AG04449 (cell line): ENCODE measurements at places on chromosomes 12 and 14.
A peak's percentile ranks its signal among the peaks of the same experiment; 100 is the strongest.

DNA sequence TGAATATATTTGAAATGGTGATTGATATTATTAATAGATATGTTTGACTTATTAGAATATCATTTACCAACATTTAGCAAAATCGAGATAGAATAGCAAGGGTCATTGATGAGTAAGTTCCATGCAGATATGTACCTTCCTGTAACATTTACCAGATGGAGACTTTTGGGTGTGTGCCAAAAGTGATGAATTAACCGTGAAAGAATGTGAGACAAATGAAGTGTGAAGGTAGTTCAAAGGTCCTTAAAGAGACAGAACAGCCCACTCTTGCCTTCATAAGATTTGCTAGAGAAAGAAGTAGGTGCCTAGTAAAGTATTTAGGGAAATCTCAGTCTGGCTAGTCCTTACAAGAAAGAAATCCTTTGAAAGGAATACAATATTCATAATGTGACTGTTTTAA is 45.5 kb downstream of the FGD4 start:
- no peak for DNase-seq

DNA sequence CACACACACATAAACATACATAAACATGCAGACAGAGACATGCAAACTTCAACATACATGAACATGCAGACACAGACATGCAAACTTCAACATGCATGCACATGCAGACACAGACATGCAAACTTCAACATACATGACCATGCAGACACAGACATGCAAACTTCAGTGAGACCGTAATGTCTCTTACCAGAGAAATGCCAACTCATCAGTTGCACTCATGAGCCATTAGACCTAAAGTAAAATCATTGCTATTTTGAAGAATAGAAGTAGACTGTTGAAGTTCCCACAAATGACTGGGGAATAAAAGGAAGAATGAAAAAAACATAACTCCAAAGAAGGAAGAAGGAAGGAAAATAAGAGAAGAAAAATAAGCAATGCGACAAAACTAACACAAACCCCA is 1044.0 kb upstream of the TMEM132C start:
- no peak for DNase-seq

GRCh38 chr12:79685068-79685467 is 5.7 kb downstream of the PAWR start:
- DNase-seq: no peak

DNA sequence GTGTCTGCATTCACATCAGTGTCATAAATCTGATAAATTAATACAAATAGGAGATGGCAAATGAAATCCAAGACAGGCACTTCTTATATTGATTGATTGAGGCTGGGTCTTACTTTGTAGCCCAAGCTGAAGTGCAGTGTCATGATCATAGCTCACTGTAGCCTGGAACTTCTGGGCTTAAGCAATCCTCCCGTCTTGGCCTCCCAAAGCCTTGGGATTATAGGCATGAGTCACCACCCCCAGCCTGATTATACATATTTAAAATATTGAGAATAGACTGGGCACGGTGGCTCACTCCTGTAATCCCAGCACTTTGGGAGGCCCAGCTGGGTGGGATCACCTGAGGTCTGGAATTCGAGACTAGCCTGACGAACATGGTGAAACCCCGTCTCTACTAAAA is 51.3 kb downstream of the MARK3 start:
- no peak for DNase-seq

GRCh38 chr14:63401646-63402045 is 82.9 kb upstream of the GPHB5 start:
- DNase-seq: no peak

GRCh38 chr14:22769369-22769768 is 2.9 kb downstream of the OXA1L start:
- no peak for DNase-seq

GRCh38 chr12:65300679-65301349 is 22.3 kb downstream of the MSRB3 start:
- DNase-seq: no peak

- no peak for DNase-seq
These were observed 188.3 kb downstream of the DAD1 start for GRCh38 chr14:22400655-22401259.

GRCh38 chr14:19743256-19743655 is at the start of gene OR4Q3:
TSS of gene OR4Q3 (plus strand) at chr14:19743571.
- DNase-seq: no peak

DNA sequence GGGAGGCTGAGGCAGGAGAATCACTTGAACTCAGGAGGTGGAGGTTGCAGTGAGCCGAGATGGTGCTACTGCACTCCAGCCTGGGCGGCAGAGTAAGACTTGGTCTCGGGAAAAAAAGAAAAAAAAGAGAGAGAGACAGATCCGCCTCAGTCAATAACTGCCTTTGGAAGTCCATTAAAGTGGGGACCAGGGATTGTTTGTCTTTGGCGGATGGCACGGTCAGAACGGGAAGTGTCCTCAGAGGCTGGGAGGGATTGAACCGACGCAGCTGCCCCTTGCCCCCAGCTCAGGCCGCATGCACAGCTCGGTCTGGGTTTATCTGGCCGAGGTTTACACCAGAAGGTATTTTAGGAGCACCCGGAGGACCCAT is 54.4 kb downstream of the TESC start:
- no peak for DNase-seq

- no peak for DNase-seq
These were observed 194.2 kb downstream of the SYT10 start for GRCh38 chr12:33245434-33245833.

DNA sequence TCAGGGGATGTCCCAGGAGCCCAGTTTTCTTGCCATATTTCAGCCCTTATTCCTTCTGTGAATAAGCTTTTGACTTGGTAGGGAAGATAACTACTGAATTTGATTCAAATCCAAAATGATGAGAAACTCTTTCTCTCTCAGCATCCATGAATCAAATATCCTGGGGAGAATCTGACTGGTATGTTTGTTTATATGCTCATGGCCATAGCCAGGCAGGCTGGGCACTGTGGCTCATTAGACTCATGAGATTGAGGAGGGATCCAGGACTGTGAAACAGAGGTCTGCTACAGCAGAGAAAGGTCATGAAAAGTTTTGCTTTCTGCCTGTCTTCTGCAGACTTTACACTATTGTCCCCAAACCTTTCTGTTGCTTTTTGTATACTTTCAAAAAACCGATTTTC is 346.4 kb upstream of the ATP2B1 start:
- no peak for DNase-seq

DNA sequence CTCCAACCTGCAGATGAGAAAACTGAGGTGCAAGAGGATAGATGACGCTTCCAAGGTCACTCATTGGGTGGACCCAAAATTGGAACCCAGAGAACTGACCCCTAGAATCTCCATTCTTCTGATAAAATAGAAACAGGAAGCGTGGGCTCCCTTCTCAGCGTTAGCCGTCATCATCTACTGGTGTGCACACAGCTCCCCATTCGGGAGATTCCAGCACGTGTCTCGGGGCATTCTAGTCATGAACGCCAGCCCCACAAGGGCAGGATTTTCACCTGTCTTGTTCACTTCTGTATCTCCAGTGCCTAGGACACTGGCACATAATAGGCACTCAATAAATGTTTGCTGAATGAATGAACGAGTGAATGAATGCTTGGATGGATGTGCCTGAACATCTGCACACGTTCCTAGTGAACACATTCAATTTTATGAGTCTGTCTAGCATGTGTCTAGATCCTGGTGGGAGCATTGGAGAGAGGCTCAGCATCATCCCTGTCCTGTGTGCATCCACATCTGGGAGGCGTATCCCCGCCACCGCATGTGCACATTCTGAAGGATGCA is 30.5 kb downstream of the RASAL1 start:
- no peak for DNase-seq

DNA sequence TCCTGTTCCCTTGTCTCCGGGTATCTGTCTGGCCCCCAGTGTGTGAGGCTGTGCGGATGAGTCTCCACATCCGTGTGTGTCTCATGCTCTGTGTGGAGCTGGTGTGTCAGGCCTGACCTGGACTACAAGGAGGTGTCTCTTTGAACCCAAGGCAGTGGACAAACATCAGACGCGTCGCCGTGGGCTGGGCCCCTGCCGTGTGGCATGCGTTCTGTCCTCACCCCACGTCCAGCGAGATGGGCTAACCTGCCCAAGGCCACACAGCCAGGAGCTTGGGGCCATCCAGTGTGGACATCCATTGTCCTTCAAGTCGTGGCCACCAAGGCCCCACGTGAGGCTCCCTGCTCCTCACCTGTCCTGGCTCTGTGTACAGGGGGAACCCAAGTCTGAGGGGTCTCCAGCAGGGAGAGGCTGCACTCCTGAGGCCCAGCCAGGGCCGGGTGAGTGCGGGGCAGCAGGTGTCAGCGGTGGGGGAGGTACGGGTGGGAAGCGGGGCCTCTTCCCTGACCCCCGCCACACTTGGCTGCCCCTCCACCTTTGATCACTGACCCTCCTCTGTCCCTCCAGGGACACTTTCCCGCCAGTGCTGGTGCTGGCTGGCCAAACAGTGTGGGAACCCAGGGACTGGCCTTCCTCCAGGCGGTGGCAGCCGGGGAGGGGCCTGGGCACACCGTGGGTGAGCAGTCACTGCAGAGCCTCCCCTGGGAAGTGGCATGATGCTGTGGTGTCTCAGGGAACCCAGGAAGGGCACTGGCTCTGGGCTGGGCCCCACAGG is 48.5 kb downstream of the CYP46A1 start:
- no peak for DNase-seq

GRCh38 chr12:129701631-129702101 is 202.2 kb downstream of the TMEM132D start:
- no peak for DNase-seq

DNA sequence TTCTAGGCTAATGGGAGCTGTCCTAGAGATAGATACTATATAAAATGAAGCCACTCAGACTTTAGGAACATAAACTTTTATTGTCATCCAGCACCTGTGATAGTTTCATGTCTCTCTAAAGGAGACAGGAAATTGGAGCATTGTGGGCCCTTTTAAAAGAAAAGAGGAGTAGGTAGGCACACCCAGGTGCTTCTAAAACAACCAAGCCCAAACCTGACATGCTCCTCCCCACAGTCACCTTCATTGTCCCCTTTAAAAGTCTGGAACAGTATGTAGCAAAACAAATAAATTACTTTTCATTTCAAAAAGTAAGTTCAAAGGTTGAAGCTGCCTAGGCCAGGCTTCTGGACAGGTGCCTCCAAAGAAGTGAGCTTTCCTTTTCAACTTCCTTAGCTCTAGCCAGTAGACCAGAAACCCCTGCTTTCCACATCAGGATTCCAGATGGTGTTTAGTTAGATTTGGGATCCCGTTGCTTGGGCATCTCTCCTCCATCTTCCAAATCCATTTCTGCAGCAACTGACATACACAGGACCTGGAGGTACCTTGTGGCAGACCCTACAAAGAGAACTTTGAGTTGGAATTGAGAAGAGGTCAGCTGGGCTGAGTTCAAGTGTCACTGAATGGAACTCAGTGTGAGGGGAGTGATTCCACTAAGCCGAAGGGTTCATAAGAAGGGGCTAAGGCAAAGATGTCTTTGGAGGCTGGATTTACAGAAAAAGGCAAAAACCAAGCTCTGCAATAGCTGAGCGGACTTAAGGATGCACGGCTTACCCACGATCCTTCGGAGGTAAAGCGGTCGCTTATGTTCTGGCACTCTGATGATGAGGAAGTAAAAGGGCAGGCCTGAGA is 6.9 kb downstream of the OXA1L start:
- DNase-seq: no peak

DNA sequence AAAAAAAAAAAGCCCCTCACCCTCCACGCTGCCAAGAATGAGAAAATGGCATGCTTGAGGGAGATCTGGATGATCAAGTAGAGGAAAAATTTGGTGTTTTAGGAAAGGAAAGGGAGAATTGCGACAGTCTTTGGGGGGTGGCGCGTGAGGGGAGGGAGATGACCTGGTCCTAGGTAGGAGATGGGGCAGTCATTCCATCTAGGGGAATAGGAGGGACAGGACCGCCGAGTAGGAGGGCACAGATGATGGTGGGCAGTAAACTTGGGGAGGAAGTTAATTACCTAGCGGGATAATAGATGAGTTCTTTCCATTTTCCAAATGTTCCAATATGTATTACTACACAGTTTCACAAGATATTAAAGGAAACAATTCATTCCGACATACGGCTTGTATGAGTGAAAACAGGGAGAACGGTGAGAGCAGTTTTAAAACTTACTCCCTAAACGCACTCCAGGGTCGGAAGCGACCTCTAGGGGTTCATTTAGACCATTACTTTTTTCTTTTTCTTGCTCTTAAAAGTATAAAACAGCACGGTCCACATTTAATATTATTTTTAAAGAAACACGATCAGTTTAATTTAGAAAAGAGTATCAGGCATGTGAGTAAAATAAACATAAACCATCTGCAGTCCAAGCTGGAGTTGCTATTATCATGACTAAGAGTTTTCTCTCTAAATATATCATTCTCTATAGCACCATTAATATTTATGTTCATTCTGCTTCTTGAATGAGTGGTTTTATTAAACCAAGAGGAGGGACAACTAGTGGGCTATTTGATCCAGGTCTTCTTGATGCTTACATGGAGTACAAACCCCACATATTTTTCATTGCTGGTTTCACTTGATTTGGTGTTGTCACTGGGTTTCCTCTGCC is 3.0 kb upstream of the FNTB start:
- DNase-seq: peak; percentile 24

- no peak for DNase-seq
These were observed 30.3 kb downstream of the EEA1 start for GRCh38 chr12:92898755-92899154.

DNA sequence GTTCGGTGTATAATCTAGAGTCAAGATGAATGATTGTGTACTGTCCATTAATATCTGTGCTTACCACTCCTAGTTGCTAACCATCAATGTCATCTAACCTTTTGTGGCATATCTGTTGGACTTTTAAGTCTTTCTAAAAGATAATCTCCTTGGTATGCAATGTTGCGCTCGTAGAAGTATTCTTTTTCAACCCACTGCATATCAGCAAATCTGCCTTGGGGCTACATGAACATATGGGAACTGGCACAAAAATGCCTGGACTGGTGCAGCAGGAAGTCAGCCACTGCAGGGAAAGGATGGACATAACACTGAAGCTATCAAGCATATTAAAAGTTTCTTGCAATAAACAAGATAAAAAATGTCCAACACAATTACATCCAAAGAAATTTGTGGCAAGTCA is 124.3 kb upstream of the SLC38A4 start:
- DNase-seq: no peak

- DNase-seq: peak; percentile 31
These were observed 2.3 kb downstream of the MEG3 start for GRCh38 chr14:100828031-100828769.

GRCh38 chr12:131603106-131603938 is 107.6 kb upstream of the SFSWAP start:
- DNase-seq: no peak
